ENCODE measurements at places on chromosomes 1 and 21.

DNA sequence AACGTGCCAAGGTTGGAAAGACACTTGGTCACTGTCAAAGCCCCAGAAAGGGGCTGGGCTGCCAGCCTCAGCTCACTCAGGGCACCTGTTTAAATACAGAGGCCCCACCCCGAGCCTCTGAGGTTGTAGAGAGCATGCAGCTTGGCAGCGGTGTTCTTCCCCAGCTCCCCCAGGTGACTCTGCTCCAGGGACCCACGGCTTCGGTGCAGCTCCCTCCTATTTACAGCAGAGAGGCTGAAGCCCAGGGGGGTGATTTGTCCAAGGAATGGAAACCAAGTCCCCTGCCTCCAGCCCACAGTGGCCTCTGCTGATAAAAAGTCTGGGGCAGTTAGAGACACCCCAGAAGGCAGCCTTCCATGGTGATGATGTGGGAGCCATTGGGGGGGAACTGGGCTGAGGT, 9.1 kb upstream of the C1QA start:
- no peak for DNase-seq

- DNase-seq, result no peak
Observed at GRCh38 chr1:207840380-207840779, 70.5 kb downstream of the CD34 start.

- DNase-seq, result no peak
Observed at GRCh38 chr1:171740356-171740863, 1.5 kb downstream of the VAMP4 start.

GRCh38 chr21:38660333-38661196, 145.2 kb upstream of the ETS2 start:
- DNase-seq, result peak; percentile 33

DNA sequence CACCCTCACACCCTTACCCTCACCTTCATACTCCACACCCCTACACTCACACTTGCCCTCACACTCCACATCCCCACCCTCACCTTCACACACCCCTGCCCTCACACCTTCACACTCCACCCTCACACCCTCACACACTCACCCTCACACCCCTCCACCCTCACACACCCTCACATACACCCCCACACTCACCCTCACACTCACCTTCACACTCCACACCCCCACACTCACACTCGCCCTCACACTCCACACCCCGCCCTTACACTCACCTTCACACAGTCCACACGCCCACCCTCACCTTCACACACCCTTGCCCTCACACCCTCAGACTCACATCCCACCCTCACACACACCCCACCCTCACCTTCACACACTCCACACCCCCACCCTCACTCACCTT, 43.6 kb upstream of the EDN2 start:
- no peak for DNase-seq

- DNase-seq, result no peak
Observed at GRCh38 chr1:156875341-156875615, 14.6 kb downstream of the NTRK1 start.

- DNase-seq, result no peak
Observed at GRCh38 chr21:23949493-23949892, 1657.8 kb downstream of the MRPL39 start.

- DNase-seq, result no peak
Observed at GRCh38 chr21:15210235-15210678, 145.5 kb upstream of the NRIP1 start.

DNA sequence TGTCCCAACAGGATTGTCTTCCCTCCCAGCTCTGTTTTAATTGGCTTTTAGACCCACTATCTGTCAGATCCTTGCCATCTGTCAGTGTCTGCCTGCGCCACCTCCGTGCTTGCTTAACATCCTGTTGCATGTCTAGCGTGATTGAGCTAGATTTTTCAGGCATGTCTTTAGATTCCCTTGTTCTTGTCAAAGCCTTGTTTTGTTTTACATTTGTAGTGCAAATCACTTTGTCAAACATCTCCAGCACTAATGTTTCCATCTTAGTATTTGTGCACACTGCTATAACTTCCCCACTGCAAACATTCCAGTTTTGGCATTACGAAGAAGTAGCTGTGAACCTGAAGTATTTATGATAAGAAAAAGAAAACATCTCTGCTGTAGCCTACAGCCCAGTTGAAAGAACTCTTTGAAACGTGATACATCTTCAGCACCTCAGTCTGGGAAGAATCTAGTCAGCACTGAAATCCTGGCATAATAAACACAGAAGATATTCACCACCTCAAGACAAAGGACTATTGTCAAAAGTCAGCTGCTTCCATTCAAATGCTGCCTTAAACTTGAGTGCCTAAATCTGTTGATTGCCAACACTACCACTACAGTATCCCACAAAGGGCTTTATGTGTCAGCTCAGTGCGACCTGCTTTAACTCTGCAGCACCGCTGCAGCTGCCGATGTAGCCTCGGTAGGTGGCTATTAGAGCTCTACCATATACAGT, 105.0 kb downstream of the FNBP1L start:
- DNase-seq, result no peak

DNA sequence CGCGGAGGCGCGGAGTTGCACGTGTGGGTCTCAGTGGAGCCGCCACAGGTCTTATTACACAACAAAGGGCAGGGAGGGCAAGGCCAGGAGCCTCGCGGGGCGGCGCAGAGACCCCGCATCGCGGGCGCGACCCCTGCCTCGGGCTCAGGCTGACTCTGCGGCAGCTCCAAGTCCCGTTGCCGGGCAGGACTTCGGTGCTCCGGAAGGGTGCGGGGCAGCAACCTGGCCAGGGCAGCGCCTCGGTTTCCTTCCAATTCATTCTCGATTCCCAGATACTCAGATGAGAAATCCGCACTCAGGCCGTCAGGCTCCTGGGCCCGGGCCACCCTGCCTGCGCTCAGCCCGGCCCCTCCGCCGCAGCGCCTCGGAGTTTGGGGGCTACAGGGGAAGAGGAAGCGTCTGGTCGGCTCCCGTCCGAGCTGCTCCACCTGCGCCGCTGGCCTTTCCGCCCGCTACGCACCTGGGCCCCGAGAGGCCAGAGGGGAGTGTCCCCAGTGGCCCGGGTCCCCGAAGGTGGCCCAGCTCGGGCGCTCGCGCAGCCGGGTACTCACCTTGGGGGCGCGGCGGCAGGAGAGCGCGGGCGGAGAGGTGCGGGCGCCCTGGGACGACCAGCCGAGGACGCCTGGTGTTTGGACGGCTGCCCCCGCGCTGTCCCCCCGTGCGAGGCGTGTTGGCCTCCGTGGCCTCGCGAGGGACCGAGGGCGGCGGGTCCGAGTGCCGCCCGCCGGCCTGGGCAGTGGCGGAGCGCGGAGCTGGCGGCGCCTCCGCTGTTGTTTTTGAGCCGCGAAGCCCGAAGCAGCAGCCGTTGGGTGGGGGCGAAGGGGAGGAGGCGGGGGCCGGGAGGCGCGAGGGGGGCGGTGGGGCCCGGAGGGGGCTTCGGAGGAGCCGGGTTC, 1.1 kb upstream of the PRDM16 start:
- no peak for DNase-seq

- no peak for DNase-seq
Observed at GRCh38 chr1:17028662-17029188, 17.0 kb upstream of the ATP13A2 start.

GRCh38 chr21:44865561-44866280, 7.8 kb downstream of the PTTG1IP start:
- DNase-seq, result no peak

- DNase-seq, result no peak
Observed at GRCh38 chr1:29823561-29823960, 587.2 kb downstream of the PTPRU start.

GRCh38 chr1:212930986-212931678, 19.2 kb upstream of the VASH2 start:
- no peak for DNase-seq

GRCh38 chr1:43241413-43241836, 28.4 kb upstream of the TMEM125 start:
- DNase-seq, result no peak

GRCh38 chr1:61318319-61319125, 236.2 kb downstream of the NFIA start:
- DNase-seq, result peak; percentile 16

DNA sequence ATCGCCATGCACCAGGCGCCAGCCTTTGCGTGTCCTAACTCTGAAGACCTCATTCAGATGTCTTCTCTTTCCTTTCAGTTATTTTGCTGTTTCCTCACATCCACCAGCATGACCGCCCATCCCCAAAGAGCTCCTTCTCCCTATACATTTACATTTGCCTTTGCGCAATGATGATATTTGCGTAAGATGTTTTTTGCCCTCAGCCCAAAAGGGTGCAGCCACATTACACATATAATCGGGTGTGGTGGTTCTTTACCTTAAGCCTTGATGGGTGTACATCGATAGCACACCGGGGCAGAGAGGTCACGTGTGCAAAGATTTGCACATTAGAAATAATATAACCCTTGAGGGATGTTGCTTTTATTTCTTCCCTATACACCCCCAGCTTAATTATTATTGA, 192.8 kb downstream of the HUNK start:
- DNase-seq, result no peak

GRCh38 chr1:182315167-182315556, 76.4 kb downstream of the GLUL start:
- DNase-seq, result no peak

GRCh38 chr1:8256321-8256720, 61.6 kb upstream of the SLC45A1 start:
- DNase-seq, result no peak

DNA sequence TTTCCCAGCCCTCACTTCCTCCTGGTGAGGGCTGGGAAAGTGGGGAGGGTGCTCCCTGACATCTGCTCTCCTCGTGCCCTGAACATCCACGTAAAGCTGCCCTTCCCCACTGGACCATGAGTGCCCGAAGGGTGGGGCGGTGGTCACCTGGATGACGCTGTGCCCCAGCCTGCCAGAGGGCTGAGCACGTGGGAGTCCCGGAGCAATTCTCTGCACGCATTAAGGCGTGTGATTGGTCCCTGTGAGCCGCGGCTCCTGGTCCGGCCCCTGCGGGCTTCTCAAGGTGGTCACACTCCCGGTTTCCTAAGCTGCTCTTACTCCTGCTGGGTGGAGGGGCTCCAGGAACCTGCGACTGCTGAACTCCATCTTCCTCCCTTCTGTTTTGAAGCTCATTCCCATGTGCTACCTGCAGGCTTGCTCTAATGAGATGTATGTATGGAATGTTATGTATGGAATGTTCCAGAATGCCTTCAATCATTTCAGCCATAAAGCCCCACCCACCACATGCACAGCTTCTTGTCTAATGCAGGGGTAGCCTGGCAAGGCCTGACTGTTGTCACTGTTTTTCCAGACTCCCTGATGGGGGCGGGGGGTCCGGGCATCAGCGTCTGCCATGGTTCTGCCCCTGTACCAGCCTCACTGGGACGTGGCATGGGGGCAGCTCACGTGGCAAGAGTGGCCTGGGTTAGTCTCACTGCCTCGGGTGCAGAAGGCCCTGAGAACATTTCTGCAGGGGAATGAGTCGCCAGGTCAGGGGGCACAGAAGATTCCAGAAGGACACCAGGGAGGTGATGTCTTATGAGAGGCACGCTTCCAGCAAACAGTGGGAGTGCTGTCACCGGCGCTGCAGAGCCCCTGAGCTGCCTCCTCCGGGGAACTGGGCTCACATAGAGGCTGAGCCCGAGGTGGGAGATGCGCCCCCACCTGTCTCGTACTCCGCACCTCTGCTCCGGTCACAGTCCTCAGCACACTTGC, 19.4 kb downstream of the KRTAP10-1 start:
- no peak for DNase-seq

DNA sequence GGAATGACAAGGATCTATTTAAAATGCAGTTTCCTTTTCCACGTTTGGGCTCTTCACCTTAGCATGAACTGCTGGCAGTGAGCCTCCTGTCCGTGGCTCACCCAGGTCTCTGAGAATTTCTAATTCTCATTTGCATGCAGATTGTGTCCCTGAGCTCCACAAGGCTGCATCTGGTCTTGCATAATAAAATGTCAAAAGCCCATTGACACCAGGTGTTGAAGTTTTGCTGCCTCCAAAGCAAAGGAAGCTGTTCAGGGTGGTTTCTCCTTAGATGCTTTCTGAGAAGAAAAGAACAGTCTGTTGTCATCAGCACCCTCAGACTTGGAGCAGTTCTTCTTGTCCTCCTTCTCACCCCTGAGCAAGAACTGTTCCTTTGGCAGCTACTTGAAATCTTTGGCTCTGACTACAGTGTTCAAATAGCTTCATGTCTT, 433.1 kb upstream of the KAZN start:
- no peak for DNase-seq

- DNase-seq, result no peak
Observed at GRCh38 chr1:215277532-215277931, 195.0 kb downstream of the KCNK2 start.

DNA sequence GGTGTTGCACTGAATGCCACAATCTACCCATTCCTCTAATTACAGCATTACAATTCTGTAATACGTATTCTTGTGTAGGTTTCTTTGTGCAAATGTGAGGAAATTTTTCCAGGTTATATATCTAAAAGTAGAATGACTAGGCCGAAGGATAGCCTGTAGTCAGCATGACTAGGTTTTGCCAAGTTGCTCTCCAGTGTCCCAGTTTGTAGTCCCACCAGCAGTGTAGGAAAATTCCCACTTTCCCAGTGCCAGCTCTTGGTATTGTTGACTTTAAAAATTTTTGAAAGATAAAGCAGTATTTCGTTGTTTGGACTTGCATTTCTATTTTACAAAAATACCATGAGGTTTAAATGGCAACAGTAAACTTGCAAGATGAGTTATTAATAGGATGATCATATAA, 3.0 kb downstream of the PARK7 start:
- DNase-seq, result no peak

- no peak for DNase-seq
Observed at GRCh38 chr21:34186109-34186719, 112.8 kb downstream of the MRPS6 start.

DNA sequence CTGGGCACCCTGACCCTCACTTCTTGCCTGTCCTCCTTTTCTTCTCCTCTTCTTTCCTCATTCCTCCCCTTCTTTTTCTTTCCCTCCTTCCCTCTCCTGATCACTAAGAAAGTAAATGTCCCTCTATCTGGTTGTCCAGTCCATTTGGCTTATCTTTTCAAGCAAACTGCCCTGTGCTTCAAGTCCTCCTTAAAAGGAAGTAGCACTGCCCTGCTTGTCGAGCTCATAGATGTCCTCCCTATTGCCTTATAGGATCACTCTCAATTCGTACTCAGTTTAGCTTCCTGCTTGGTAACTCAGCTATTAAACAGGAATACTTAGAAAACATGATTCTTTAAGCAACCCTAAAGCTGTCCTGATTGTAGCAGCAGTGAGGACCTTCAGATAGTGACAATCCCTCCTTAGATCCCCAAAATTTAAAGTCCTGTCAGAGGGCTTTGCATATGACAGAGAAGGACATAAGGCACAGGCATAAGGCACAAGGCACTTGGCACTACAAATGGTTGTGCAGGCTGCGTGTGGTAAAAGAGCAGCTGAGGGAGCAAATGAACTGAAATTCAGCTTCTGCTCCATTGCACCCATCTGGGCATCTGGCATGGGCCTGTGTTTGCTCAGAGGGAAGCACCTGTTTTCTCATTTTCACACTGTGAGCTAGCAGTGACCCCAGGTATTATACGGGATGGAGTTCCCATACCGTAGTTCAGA, 26.1 kb upstream of the SLAMF6 start:
- no peak for DNase-seq

GRCh38 chr1:175449306-175449705, 256.7 kb upstream of the KIAA0040 start:
- DNase-seq, result no peak

- DNase-seq, result no peak
Observed at GRCh38 chr1:41296506-41296905, 54.4 kb upstream of the SCMH1 start.
